T-helper 1 cell (primary cell): ENCODE measurements at places on chromosomes 16 and 17.
A peak's percentile ranks its signal among the peaks of the same experiment; 100 is the strongest.

DNA sequence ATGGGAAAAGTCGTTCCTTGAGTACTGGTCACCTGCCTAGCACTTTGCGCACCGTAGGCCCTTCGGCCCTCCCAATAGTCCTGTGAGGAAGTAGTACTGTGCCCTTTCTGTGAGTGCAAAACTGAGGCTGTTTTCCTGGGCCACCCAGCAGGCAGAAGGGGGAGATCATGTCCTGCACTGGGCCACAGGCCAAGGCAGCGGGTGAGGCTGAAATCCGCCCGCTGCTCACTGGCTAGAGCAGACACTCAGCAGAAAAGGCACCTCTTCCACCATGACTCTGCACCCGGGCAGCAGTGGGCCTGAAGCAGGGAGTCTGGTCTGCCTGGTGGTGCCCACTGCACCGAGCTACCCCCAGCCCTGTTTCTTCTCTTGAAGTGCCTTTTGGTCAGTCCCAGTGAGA is 20.2 kb downstream of the METTL22 start:
- no peak for DNase-seq

DNA sequence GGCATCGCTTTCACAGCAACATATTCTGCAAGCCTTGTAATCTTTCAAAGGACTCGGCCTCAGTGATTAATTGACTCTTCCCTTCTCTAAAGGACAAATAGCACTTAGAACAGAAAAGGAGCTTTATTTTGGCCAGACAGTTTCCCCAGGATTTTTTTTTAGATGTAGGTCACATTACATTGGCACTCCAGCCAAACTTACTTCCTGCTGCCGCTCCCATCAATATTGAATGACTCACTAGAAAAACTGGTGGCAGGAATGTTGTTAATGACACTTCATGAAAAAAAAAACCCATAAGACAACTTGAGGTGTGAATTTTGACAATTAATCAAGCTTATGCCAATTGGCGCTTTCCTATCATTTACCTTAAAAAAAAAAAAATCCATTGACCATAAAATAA is 432.6 kb downstream of the TOX3 start:
- DNase-seq: no peak

DNA sequence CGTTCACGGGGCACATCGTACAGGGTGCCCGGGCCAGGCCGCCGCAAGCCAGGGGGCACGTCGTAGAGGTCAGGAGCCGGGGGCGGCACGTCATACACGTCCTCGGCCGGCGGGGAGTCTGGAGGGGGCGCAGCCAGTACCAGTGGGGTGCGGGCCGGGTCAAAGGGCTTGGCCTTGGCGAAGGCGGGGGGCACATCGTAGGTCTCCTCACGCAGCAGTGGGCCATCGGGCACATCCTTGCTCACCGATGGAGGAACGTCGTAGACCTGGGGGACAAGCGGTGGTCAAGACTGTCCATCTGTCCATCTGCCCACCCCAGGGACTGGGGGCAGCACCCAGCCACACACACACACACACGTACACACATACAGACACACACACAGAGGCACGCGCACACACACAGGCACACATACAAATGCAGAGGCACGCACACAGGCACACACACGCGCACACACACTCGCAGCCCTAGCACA is 15.7 kb downstream of the BCAR1 start:
- DNase-seq: no peak

DNA sequence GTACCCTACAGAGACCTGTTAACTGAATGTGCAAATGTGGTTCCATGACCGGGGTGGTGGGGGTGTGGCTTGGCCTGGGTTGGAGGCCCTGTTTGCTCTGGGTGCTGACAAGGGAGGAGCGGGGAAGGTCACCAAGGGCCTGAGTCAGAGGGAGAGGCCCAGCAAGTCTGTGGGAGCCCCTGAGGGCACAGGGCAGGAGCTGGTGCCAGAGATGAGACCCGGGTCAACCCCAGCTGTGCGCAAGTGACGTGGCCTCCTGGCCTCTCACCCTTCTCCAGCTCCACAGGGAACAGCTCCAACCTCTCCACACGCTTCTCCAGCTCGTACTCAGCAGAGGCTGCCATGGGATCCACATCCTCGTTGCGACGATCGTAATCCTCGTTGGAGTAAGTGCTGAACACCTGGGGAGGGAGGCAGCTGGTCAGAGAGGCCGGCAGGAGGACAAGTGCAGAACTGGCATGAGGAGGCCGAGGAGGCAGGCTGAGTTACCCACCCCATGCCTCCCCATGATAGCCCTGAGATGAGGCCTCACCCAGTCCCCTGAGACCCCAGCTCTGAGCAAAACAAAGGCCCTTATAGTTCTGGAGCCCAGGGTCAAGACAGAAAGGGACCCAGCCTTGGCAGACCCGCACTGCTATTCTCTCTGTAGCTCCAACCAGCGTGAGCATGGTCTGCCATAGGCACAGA is 5.5 kb downstream of the PPP1R9B start:
- DNase-seq: no peak

GRCh38 chr17:17151541-17151940 is 54.6 kb downstream of the PLD6 start:
- no peak for DNase-seq

DNA sequence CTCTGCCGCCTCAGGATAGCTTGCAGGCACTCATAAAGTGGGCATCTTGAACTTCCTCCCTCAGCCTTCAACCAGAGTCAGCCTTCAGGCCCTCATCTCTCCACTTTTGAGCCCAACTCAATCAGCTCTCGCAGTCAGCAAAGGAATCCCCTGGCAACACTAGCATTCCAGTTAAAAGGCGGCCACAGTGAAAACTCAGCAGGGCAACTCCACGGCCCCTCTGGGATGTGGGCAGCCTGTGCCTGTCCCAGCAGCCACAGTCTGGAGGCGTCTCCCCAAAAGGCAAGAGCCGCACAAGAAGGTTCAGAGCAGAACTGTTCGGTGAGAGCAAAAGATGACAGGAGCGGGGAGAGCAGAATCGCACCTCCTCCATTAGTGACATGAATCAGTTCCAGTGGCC is 9.0 kb downstream of the TMEM11 start:
- DNase-seq: no peak

DNA sequence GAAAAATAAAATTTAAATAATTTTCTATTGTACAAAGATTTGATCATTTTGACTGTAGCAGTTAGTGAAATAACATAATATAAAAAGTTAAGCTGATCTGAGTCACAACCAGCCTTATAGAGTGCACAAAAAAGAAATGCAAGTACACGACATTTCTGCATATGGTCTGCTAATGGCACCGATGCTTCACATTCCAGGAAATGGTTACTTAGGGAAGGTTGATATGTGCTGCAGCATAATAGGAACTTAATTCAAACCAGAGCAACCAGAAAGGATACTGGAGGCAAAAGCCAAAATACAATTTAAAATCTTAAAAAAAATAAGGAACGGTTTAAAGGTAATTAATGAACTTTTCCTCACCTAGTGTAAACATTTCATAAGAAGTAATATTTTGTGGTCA is 10.0 kb upstream of the CFDP1 start:
- DNase-seq: no peak

DNA sequence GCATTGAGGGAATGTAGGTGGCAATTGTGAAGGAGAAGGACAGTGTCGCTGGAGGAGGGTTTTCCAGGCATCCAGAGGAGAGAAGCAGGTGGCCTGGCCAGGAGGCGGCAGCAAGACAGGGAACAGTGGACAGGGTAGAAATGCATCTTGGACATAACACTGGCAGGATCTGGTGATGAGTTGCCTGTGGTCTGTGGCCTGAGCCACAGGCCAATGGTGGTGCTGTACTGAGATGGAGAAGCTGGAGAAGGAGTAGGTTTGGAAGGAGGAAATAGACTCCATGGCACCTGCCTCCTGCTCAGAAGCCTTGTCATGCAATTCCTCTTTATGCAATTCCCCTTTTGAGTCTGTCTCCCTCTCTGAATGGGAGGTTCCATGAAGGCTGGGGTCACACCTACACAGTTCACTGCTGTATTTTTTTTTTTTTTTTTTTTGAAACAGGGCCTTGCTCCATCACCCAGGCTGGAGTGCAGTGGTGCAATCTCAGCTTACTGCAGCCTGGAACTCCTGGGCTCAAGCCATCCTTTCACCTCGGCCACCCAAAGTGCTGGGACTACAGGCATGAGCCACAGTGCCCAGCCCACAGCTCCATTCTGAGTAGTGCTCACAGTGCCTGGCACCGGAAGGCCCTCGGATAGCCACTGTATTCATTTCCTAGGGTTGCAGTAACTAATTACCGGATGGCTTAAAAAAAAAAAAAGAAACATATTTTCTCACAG is 13.5 kb upstream of the CACNG4 start:
- DNase-seq: no peak

DNA sequence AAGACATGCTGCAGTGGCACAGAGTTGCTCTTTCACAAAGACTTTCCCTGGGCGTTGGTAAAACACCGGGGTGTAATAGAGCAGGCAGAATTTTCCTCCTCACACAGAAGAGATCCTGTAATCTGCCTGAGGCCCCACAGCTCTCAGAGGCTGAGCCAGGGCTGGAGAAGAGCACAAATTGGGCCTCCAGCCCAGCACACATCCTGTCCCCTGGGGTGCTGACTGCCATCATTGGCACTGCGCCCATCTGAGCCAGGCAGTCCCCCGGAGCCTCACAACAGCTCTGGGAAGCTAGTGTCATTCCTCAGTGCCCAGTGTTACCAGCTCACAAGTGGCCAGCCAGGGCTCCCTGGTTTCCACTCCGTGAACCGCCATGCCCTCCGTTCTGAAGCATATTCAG is 119.4 kb downstream of the SOCS1 start:
- DNase-seq: no peak

DNA sequence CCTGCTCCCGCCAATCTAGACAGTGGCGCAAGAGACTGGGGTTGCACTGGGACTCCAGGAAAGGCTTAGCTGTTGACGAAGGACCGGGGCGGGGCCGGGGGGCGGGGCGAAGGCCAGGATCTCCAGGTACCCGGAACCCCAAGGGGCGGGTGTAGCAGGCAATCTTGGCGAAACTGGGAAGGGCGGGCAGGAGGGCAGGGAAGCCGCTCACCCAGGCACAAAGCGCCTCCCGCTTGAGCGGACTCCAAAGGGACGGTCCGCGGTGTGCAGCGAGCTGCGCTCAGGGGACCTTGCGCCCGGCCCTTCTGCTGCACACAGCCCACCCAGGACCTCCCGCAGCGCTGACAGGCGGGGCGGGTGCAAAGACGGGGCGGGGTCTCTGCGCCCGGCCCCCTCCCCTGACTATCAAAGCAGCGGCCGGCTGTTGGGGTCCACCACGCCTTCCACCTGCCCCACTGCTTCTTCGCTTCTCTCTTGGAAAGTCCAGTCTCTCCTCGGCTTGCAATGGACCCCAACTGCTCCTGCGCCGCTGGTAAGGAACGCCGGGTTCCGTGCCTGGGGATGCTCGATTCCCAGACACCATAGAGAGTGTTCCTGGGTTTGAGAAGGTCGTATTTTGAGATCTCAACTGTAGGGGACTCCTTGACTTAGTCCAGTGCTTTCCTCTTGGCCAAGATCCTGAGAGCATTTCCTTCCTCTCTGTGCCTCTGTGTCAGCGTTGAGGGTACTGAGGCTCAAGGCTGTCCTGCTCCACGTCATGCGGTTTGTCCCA is at the start of gene MT1F:
TSS of gene MT1F (plus strand) at position 405 of the 772 bp plus-strand sequence. CDS start at position 505, 100 bp downstream.
- DNase-seq: peak; percentile 48

- no peak for DNase-seq
Measured at GRCh38 chr17:72520665-72521303, 400.0 kb downstream of the SOX9 start.

- no peak for DNase-seq
Measured at GRCh38 chr16:51550800-51551347, 399.8 kb upstream of the SALL1 start.

- no peak for DNase-seq
Measured at GRCh38 chr17:7137171-7137943, 22.7 kb upstream of the ASGR2 start.

- no peak for DNase-seq
Measured at GRCh38 chr17:80141463-80142165, 5.3 kb downstream of the EIF4A3 start.

GRCh38 chr16:52366983-52367382 is 180.0 kb downstream of the TOX3 start:
- DNase-seq: no peak

GRCh38 chr17:57868910-57869616 is 19.2 kb upstream of the MRPS23 start:
- DNase-seq: no peak

GRCh38 chr17:17347234-17347955 is 44.2 kb downstream of the NT5M start:
- no peak for DNase-seq

GRCh38 chr16:627454-628239 is 3.1 kb upstream of the WFIKKN1 start:
- no peak for DNase-seq

DNA sequence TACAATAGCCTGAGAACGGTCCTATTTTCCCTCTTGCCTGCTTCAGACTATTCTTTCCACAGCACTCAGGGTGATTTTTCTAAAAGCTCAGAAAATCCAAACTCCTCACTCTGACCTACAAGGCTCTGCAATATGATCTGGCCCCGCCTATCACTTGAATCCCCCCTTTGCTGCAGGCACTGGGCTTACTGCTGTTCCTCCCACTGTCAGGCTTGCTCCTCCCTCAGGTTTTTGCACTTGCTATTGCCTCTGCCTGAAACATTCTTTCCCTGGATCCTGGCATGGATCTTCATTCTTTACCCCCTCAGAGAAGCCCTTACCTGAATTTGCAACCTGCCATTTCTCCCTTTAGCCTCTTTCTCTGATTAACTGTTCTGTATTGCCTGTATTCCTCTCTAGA is 52.3 kb downstream of the RPGRIP1L start:
- no peak for DNase-seq

DNA sequence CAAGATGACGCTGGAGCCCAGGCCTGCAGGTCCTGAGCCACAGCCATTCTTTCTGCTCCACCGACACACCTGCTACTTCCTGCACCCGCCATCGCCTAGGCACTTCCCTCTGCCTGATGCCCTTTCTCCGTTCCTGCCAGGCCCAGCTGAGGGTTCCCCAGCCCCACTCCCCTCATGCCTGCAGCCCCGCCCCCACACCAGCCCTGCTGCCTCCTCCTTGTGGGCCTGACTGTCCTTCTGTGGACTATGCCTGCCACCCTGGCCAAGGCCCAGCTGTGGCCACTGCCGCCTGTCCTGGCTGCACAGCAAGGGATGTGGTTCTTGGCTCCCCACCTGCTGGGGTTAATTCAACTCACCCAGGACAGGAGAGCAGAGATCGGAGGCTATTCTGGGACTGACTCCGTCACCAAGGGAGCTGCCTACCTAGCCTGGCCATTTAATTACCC is 7.5 kb downstream of the NATD1 start:
- no peak for DNase-seq

- DNase-seq: no peak
Measured at GRCh38 chr16:56120447-56121155, 70.7 kb upstream of the GNAO1 start.

- no peak for DNase-seq
Measured at GRCh38 chr17:32516940-32517701, 30.3 kb downstream of the CDK5R1 start.

DNA sequence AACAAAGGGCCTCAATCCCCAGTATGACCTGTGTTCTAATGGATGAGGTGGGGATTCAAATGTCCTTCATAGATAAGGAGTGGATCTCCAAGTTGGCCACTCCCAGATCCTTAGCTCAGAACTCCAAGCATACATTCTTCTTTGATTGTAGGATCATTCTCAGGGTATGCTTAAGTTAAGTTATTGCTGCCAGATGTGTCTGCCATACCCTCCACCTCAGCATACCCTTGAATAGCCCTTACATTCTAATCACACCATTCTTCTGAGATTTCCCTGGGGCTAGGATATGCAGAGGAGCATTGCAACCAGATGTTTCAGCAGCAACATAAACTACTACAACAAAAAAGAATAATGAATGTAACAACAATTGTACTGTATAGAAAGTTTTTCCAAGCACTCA is 1.6 kb upstream of the KRTAP2-4 start:
- no peak for DNase-seq

- no peak for DNase-seq
Measured at GRCh38 chr16:69056421-69056820, 49.0 kb upstream of the HAS3 start.
